ENCODE measurements at places on chromosomes 13 and 19.

- DNase-seq, result no peak
Measured at GRCh38 chr19:41233748-41234240, 14.8 kb downstream of the AXL start.

- peak; percentile 61 for DNase-seq
Measured at GRCh38 chr19:47122359-47123335, 8.0 kb upstream of the SAE1 start.

DNA sequence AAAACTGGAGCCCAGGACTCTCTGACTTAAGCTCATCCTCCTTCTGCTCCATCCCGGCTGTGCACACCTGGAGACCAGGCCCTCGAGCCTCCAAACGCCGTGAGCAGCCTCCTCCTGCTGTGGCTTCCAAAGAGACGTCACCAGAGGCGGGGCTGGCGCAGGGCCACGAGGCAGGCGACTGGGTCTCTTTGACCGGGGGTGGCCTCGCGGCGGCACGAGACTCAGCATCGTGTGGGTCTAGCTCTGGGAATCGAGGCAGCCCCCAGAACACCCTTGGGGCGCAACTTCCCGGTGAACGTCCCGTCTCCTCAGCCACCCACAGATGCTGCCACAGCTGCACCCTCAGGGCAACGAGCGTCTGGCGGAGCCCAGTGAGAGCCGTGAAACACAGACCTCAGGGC is 22.8 kb downstream of the RASA3 start:
- DNase-seq, result no peak

GRCh38 chr19:16595097-16595496 is 22.9 kb upstream of the SLC35E1 start:
- no peak for DNase-seq

Data from MCF 10A (cell line).